ENCODE measurements at places on chromosomes 1 and 21.

GRCh38 chr1:148264374-148265276 lies 112.5 kb upstream of the NBPF11 start:
- peak; percentile 6 for DNase-seq

- DNase-seq, result no peak
These were observed 17.5 kb upstream of the ECE1 start for GRCh38 chr1:21307663-21308305.

DNA sequence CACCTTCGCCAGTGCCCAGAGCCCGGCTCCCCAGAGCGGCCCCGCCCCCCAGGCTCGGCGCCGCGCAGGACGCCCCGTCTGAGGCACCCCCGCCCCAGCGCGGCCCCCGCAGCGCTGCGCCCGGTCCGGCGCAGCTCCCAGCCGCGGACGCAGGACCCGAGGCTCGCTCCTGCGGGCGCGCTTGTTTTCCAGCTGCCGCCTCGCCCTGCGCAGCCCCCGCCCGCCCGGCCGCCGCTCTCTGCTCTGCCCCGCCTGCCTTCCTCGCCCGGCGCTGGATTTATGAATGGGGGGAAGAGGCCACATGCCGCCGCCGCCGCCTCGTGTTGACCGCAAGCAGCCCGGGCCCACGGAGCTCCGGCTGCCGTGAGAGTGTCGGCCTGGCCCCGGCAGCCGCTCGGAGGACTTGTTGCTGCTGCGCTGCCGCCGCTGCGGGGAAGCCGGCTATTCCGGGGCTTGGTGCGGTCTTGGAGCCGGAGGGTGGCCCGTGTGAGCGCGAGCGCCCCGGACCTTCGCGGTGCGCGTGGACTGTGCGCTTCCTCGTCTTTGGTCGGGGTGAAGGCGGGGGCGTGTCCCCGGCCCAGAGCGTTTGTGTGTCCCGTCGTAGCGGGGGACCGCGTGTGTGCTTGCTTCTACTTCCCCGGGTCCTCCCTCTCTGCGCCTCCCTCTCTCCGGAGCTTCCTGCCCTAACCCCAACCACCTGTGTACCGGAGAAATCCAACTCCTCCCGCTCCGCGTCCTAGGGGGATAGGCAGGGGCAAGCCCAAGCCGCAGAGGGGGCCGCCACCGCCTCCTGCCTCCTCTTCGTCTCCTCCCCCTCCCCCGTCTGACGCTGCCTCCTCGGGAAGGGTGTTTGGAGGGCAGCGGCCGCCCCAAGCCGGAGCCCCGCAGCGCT lies 736 bp downstream of the KCNC4 start:
- DNase-seq, result peak; percentile 48

- DNase-seq, result no peak
These were observed 11.8 kb upstream of the SOD1 start for GRCh38 chr21:31647650-31648049.

DNA sequence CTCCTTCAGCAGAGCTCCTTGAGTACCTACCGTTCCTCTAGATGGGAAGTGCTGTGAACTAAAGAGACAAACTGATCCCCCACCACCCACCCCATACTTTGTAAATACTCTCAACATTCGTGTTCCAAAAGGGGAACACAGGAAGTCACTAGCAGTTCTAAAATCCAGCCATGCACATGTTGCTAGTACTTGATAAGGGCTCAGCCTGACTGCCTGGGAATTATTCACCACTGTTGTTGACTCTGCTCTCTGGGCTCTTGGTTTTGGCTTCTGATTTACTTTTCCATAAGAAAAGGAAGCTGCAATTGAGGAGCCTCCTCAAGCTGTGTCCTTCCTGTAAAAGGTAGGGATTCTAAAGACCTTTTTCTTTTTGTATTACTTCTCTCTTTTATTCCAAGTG lies 67.5 kb downstream of the IVNS1ABP start:
- no peak for DNase-seq

- no peak for DNase-seq
These were observed 6.6 kb upstream of the TP53BP2 start for GRCh38 chr1:223852337-223852736.

DNA sequence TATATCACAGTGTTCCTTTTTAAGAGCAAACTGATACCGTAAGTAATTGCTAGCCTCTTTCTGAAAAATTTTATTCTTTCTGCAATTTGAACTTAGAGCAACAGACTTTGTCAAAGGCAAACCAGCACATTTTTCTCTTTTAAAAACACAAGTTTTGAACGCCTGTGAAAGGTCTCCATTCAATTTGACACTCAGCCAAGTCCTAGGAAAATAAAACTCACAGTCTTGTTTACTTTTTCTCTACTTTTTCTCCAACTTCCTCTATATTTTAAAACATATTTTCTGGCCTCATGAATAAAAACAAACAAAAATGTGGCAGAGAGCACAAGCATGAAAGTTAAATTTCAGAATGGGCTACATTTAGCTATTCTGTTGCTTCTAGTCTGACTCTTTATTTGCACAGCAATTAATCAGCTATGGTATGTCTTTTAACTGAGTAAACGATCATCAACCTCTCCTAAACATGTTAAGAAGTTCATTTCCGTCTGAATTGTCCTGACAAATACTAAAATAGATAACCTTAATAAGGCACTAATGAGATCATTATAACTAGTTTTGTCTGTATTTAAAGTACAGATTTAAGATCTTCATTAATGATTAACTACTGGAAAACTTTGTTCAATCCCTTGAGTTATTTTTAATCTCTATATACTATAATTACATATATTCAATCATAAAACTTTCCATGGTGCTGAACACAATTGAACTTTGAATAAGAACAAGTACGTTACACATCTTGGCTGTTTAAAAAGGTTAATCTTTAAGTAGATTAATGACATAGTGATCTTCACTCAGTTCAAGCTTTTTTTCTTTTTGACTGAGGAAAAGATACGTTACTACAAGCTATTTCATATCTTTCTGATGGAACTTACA lies 550.6 kb downstream of the PTBP2 start:
- DNase-seq, result no peak

- no peak for DNase-seq
These were observed 1644.0 kb upstream of the B3GALT2 start for GRCh38 chr1:194830387-194830786.

- no peak for DNase-seq
These were observed 50.1 kb downstream of the PBX1 start for GRCh38 chr1:164609089-164609488.

DNA sequence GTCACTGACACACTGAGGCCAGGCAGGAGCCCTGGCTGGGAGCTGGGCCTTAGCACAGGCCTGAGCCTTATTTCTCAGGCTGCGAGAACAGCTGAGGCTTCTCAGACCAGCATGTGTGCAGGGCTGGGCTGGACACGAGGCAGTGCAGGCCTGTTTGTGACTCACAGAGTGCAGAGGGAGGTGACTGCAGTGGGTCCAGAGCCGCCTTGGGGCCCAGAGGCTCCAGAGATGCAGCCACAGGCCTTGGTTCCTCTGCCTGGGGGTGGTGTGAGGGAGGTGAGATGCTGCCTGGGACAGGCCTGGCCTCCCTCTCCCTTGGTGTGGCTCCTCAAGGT lies 61.2 kb upstream of the ETV3 start:
- DNase-seq, result no peak

DNA sequence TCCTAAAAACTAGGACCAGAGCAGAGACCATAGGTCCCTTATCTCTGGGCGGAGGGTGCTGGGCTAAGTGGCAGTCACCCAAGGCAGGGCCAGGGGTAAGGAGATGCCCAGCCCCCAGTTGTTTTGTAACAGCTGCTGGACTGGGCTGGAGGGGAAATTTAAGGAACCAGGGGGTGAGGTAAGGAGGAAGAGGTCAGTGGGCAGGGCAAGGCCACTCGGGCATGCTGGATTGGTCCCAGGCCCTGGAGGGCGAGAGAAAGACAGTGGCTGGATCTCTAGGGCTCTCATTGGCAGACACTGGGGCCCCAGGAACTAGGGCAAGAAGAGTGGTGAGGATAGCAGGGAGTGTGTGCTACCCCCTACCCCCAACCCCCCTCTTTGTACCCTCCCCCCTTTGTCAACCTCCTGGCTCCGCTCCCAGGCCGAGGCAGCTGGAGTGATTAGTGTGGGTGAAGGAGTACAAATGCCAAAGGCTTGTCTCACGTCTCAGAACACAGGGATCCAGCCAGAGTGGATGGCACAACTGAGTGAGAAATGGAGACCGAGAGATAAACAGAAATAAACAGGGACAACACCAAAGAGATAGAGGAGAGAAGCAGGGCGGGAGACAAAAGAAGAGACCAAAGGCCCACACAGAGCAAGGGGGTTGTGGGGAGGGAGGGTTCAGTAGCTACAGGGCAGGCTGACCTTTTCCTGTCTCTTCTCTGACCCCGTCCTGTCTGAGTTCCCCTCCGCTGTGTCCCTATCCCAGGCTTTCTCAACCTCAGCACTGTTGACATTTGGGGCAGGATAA lies 20.5 kb upstream of the THRAP3 start:
- DNase-seq, result no peak

DNA sequence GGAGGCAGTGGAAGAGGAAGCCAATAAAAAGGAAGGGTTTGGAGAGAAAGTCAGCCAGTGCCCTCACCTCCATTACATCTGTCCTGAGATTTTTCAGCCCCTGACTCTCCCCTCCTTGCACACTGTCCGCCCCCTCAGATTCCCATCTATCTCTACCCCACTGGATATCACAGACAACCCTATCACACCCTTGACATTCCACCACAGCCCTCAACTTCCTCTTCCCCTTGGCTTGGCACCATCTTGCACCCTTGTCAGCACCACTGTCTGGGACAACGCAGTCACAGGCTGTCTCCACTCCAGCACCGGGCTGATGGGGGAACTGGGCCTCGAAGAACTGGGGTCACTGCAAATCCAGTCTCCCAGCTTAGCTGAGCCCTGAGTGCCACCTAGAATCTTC lies 14.2 kb upstream of the PLEKHA6 start:
- DNase-seq, result no peak

- no peak for DNase-seq
These were observed 6.0 kb upstream of the BCL10 start for GRCh38 chr1:85282424-85282823.

DNA sequence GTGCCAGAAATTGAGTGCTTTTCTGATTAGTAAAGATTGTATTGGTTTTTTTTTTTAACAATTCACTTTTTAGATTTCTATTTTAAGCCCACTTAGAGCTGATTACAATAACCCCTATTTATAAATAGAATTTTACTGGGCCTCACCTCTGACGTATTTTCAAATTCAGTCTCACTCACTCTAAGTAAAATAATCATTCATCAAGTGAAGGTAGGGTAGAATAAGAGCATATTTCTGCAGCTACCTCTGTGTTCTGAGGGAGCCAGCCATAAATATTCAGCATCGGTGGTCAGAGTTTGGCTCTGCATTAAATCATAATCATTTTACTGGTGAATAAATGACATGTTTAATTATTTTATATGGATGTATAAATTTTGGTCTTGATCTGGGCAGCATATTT lies 95.8 kb upstream of the UBE2U start:
- DNase-seq, result no peak

All from activated T-cell treated with anti-CD3 and anti-CD28 coated beads for 48 hours (primary cell).